Stimulated activated CD8-positive, alpha-beta memory T cell treated with anti-CD3 and anti-CD28 coated beads, Interleukin-15, amount 100 ng/mL, for 1 hour (primary cell): ENCODE measurements at places on chromosomes 4 and X.

DNA sequence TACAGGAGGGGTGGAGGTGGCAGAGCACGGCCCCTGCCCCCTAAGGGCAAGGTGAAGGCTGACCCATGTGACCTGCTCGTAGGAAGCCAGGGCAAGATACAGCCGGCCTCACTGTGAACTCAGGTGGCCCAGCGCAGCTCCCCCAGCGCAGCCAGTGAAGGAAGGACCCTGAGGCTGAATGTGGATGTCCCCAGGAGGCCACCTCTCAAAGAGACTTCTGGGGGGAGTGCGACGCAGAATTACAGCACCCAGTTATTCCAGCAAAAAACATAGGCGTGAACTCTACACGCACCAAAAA is 52.6 kb downstream of the ZFYVE28 start:
- no peak for DNase-seq

- no peak for DNase-seq
These were observed 23.6 kb downstream of the CPZ start for GRCh38 chr4:8615921-8616787.

GRCh38 chr4:77579406-77580076 is 26.1 kb upstream of the CXCL13 start:
- DNase-seq, result no peak

- no peak for DNase-seq
These were observed 70.1 kb downstream of the USP46 start for GRCh38 chr4:52588771-52589591.

DNA sequence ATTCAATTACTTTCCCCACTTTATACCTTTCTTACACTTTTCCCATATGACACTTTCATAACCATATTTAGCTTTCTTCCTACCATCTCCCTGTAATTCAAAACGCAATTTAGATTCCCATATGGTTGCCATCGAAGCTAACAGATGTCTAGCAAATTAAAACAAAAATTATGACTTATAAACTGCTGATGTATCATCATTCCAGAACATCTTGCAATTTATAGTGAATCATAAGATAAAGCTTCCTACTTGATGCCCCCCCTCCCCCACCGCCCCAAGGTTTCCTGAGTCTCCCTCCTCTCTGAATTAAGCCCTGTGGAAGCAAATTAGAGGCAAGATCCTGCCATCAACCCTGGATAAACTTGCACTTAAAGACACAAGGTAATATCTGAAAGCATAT is 5.4 kb downstream of the TSPAN5 start:
- no peak for DNase-seq

GRCh38 chr4:105594099-105595010 is 41.9 kb downstream of the ARHGEF38 start:
- DNase-seq, result no peak

- DNase-seq, result no peak
These were observed 5.9 kb downstream of the SOWAHB start for GRCh38 chr4:76892001-76892400.

DNA sequence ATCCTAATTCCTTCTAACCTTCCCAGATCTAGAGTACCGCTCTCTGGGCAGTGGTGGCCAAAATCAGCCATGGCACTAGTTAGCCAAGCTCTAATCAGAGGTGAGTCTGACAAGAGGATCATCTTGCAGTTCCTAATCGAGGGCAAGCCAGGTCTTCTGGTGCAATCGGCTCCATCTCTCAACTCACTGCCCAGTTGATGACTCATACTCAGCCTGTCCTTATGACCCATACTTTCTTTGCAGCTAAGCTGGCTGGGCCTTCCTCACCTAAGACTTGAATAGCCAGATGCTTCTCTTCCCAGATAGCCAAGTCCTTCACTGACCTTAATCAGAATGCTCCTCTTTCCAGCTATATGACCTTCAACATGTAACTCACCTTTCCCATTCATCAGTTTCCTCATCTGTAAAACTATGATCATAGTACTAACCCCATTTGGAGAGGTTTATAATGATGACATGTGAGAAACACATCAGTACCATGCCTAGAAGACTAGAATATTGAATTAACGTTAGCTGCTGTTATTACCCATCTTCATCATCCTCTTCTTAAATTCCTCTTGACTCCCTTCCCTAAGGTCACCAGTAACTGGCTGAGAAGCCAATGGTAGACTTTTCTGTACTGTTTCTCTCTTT is 57.1 kb downstream of the RELL1 start:
- DNase-seq, result no peak

GRCh38 chr4:36241771-36242170 is 2.5 kb downstream of the ARAP2 start:
- DNase-seq, result no peak

DNA sequence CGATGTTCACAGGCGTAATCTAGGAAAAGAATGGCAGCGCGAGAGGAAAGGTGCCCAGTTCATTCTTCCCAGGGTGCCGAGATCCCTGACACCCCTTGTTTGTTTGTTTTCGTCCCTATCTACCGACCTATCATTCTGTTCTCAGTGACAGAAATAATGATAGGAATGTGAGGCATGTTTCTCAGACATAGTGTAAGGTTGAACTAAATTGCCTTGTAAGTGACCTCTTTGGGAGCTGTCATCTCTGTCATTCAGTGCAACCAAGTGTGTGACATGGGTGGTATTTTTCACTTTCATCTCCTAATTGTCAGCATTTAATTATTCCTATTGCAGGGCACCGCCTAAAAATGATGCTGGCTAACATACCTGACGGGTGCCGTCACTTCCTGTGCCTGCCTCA is 24.4 kb downstream of the CLDN22 start:
- DNase-seq, result no peak

GRCh38 chr4:156137679-156138473 is 184.2 kb upstream of the CTSO start:
- no peak for DNase-seq

DNA sequence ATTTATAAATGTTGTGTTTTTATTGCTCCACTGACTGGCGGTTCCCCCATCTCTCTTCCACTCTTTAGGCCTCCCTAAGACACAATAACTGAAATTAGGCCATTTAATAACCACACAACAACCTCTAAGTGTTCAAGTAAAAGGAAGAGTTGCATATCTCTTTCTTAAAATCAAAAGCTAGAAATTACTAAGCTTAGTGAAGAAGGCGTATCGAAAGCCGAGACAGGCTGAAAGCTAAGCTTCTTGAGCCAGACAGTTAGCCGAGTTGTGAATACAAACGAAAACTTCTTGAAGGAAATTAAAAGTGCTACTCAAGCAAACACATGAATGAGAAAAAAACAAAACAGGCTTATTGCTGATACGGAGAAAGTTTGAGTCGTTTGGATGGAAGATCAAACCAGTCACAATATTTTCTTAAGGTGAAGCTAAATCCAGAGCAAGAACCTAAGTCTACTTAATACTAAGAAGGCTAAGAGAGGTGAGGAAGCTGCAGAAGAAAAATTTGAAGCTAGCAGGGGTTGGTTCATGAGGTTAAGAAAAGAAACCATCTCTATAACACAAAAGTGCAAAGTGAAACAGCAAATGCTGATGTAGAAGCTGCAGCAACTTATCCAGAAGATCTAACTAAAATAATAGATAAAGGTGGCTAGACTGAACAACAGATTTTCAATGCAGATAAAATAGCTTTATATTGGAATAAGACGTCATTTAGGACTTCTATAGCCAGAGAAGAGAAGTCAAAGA is 194.0 kb upstream of the TTC29 start:
- no peak for DNase-seq

DNA sequence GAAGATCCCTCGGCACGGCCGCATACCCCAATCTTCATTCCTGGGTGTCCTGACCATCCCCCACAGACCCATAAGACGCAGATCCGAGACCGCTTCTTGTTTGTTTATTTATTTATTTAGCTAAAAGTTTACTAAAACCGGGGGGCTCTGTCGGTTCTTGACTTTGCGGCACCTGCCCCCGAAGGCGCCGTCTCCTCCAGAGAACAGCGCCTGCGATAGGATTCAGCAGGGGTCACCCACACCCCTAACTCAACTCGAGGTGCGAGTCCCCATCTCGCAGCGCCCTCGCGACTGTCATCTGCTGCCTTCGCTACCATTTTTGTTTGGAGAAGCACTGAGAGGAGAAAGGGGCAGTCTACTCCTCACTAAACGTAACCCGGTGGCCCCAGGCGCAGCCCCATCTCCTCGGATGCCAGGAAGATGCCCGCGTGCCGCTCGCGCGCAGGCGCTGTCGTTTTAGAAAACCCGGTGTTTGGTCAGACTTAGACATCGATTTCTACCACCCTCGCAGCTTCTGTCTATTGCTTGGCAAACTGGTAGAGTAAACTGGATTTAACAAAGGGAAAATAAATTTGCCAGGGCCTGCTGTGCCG is 18.9 kb upstream of the GPR101 start:
- DNase-seq, result no peak

GRCh38 chr4:833731-834367 is 7.9 kb upstream of the CPLX1 start:
- DNase-seq, result no peak

GRCh38 chr4:152221816-152222516 is 313.9 kb downstream of the FBXW7 start:
- no peak for DNase-seq

GRCh38 chr4:52750819-52751486 is at the start of gene ERVMER34-1:
TSS of gene ERVMER34-1 (minus strand) at chr4:52751425. CDS start at chr4:52745520, 5,905 bp downstream.
- no peak for DNase-seq

- DNase-seq, result no peak
These were observed 49.6 kb downstream of the PRPS1 start for GRCh38 chrX:107677909-107678308.

- DNase-seq, result no peak
These were observed 46.2 kb upstream of the IL9R start for GRCh38 chrX:155951237-155951789.

GRCh38 chr4:173211838-173212237 is 43.2 kb downstream of the GALNT7 start:
- DNase-seq, result no peak

GRCh38 chrX:21972721-21973120 is 32.2 kb downstream of the SMS start:
- no peak for DNase-seq

GRCh38 chr4:148780426-148781005 is 338.3 kb upstream of the NR3C2 start:
- DNase-seq, result no peak

GRCh38 chr4:87565746-87566145 is 36.6 kb upstream of the SPARCL1 start:
- DNase-seq, result no peak

DNA sequence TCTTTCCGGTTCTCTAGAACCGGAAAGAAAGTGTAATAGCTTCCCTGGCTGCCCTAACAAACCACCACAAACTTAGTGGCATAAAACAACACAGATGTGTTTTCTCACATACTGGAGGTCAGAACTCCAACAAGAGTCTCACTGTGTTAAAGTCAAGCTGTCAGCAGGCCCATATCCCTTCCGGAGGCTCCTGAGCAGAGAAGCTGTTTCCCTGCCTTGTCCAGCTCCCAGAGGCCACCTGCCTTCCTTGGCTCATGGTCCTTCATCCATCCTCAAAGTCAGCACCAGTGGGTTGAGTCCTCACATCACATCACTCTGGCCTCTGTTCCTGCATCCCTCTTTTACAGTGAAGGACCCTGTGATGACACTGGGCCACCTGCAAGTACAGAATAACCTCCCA is 49.8 kb upstream of the HMX1 start:
- DNase-seq, result no peak

GRCh38 chrX:53093177-53093655 is 726 bp upstream of the KANTR start:
- DNase-seq, result no peak

GRCh38 chr4:45693746-45694145 is 430.1 kb downstream of the GABRG1 start:
- DNase-seq, result no peak

GRCh38 chrX:2261831-2262667 is 238.7 kb downstream of the DHRSX start:
- DNase-seq, result no peak

DNA sequence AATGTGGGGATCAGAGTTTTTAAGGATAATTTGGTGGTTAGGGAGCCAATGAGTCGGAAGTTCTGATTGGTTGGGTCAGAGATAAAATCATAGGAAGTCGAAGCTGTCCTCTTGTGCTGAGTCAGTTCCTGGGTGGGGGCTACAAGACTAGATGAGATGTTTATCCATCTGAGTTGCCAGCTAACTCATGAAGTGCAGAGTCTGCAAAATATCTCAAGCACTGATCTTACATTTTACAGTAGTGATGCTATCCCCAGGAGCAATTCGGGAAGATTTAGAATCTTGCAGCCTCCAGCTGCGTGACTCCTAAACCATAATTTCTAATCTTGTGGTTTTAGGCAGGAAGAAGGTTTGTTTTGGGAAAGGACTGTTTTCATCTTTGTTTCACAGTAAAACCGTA is 565.8 kb upstream of the SPANXN1 start:
- no peak for DNase-seq

- no peak for DNase-seq
These were observed 160.0 kb upstream of the NAP1L5 start for GRCh38 chr4:88857588-88857987.

DNA sequence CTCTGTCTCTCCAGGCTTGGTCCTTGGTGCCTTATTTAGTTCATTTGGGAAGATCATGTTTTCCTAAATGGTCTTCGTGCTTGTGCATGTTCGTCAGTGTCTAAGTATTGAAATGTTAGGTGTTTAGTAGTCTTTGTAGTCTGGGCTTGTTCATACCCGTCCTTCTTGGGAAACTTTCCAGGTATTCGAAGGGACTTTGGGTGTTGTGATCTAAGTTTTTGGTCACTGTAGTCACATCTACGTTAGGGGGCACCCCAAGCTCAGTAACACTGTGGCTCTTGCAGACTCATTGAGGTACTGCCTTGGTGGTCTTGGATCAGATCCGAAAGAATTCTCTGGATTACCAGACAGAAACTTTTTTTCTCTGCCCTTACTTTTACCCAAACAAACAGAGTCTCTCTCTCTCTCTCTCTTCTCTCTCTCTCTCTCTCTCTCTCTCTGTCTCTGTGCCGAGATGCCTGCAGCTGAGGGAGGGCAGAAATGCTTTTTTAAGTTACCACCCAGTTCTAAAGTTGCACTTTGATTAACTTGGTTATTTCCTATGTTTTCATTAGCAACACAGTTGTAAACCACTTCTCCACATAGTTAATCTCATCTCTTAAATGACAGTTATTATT is 67.6 kb upstream of the SLC7A3 start:
- no peak for DNase-seq

- no peak for DNase-seq
These were observed 72.1 kb downstream of the PDS5A start for GRCh38 chr4:39905656-39906055.

GRCh38 chr4:163744861-163745260 is 250.4 kb downstream of the TMA16 start:
- DNase-seq, result no peak

DNA sequence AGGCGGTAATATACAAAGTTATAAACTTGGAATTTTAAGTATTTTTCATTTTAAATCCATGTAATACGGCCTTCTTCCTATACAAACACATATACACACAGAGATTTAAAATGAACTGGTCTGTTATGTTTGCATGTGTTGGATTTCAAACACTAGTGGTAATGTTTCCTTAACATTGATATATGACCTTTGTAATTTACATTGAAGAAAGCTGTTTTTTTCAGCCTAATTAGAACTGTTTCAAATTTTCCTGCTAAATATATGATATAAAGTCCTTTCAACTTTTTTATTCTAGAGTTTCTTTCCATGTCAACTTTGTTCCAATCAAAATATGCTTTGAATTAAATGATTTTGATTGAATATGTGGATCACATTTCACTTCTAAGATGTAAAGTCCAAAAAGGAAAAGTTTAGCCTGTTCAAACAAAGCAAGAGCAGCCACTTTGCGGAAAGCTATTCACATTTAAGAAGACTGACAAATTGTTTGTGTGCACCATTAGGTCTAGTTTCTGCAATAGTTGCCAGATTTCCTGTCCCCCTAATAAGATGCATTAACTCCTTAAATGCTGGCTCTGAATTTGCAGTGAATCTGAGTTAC is 226.0 kb upstream of the MAB21L2 start:
- no peak for DNase-seq

GRCh38 chr4:83920375-83920774 is 384.5 kb downstream of the GPAT3 start:
- no peak for DNase-seq

- DNase-seq, result no peak
These were observed 40.6 kb upstream of the LSM6 start for GRCh38 chr4:146134761-146135445.
